Activated naive CD4-positive, alpha-beta T cell (primary cell): ENCODE measurements at places on chromosomes 2 and 18.

- DNase-seq: no peak
These were observed 242.6 kb upstream of the FBXO11 start for GRCh38 chr2:48148841-48149430.

GRCh38 chr18:47265197-47265596, 13.7 kb upstream of the SKOR2 start:
- no peak for DNase-seq

- DNase-seq: no peak
These were observed 248.2 kb downstream of the PHLPP1 start for GRCh38 chr18:62963507-62963906.

- DNase-seq: no peak
These were observed 1344.5 kb upstream of the TMEFF2 start for GRCh38 chr2:193539188-193539587.

- DNase-seq: no peak
These were observed 96.2 kb upstream of the HAAO start for GRCh38 chr2:42888321-42889245.

GRCh38 chr2:106831816-106832569, 54.0 kb downstream of the ST6GAL2 start:
- no peak for DNase-seq

DNA sequence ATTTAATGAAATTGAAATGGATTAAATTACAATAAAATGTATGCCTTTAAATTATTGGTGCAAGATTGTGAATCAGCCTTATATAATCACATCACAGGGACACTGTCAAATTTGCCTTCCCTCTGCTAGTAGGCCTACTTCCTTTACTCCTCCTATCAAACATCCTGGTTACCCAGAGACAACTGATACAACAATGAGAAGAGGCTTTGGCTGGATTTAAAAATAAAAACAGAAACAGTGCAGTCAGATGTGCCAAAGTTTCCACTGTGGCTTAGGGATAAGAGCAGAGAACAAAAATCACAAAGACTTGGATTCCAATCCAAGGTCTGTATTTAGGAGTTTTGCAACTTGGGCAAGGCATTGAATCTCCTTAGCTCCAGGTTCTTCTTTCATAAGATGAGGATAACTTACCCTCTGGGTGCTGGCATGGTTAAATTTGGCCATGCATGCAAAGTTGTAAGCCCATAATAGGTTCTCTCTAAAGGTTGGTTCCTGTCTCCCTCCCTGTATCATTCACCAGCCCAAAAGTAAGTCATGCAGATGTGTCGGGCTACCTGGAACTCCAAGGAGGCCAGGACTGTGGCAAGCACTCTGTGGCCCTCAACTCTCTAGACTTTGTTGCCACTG, 99.3 kb upstream of the LRATD1 start:
- no peak for DNase-seq

DNA sequence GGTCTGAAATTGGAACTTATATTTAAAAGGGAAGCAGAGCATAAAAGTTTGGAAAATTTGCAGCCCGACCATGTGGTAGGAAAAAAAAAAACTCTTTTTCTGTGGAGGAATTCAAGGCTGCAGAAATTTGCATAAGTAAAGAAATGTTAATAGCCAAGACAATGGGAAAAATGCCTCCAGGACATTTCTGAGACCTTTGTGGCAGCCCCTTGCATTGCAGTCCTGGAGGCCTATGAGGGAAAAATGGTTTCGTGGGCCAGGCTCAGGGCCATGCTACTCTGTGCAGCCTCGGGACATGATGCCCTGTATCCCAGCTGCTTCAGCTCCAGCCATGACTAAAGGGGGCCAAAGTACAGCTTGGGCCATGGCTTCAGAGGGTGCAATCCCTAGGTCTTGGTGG, 71.9 kb upstream of the SLC16A14 start:
- DNase-seq: no peak

DNA sequence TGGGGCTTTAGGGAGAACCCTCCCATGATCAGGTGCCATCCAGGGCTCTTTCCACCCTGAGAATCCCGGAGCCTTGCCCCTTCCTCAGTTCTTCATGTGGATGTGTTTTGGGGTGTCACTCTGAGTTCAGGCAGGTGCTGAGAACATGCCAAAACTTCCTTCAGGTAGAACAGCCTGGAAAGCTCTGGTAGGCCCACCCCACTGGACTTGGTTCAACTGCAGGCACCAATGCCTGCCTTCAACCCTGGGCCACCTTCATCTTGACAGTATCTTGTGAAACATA, 85.8 kb downstream of the EPAS1 start:
- DNase-seq: no peak

- no peak for DNase-seq
These were observed 183.3 kb upstream of the TRIB2 start for GRCh38 chr2:12533337-12534005.
